ENCODE measurements at places on chromosomes 13 and 19.

GRCh38 chr19:35347171-35347929, at the start of gene FFAR1:
TSS of gene FFAR1 (plus strand) at chr19:35347902. CDS start at chr19:35351552, 3,650 bp downstream.
- DNase-seq: no peak

GRCh38 chr13:72728290-72728605, 525 bp downstream of the BORA start:
- DNase-seq: no peak

GRCh38 chr19:1259876-1260748, 9.0 kb upstream of the CIRBP start:
- DNase-seq: no peak

GRCh38 chr19:51148580-51148979, 6.5 kb downstream of the SIGLEC7 start:
- DNase-seq: no peak

DNA sequence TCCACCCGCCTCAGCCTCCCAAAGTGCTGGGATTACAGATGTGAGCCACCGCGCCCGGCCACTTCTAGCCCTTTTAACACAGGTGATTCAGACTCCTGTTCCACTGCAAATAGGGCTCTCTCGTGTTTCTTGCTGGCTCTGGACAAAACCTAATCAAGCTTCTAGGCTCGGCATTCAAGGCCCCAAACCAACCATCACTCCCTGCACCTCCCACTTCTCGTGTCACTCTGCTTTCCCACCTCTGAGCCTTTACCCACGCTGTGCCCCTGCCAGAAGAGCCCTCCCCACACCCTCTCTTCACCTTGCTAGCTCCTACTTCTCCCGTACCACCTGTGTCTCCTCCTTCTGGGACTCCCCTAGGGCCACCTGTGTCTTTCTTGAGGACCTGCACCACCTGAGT, 19.8 kb downstream of the KANK2 start:
- DNase-seq: no peak

- no peak for DNase-seq
Observed at GRCh38 chr13:55816976-55817601, 1323.6 kb upstream of the PRR20A start.

DNA sequence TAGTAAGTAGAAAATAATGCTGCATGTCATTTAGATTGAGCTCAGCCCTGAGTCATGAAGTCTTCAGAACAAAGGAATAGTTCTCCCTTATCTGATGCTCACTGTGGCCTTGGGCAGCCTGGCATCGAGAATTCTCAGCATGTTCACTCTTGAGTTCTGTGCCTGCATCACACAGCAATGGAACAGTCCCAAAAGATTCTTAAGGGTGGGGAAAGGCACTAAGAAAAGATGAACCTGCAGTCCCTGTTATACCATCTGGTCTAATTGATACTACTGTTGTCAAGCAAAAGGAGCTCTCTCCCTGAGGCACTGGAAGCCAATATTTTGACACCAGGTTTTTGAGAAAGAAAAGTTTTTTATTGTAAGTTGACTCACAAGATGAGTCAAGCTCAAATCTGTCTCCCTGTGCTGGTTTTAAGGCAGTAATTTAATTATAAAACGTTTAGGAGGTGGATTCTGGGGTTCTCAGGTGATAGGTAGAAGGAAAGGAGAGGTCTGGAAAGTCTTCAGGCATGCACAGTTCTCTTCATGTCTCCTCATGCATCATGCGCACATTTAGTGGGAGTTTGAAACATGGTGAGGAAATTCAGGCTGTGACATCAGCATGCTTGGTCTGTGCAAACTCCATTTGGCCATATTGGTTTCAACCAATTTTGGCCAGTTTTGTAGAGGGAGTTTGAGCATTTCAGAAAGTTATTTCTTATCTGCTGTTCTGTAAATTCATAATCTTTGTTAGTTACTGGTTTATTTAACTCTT, 38.1 kb upstream of the ZNF766 start:
- no peak for DNase-seq

GRCh38 chr13:30529085-30529834, 63.5 kb upstream of the HMGB1 start:
- no peak for DNase-seq

GRCh38 chr13:33184530-33184929, 101.0 kb downstream of the STARD13 start:
- no peak for DNase-seq

- DNase-seq: no peak
Observed at GRCh38 chr13:47038188-47038587, 141.3 kb upstream of the HTR2A start.

GRCh38 chr13:111398196-111398595, 77.8 kb downstream of the TEX29 start:
- no peak for DNase-seq

GRCh38 chr19:17069193-17069592, 6.1 kb downstream of the HAUS8 start:
- no peak for DNase-seq

GRCh38 chr13:30898070-30898469, 8.0 kb upstream of the MEDAG start:
- DNase-seq: no peak

DNA sequence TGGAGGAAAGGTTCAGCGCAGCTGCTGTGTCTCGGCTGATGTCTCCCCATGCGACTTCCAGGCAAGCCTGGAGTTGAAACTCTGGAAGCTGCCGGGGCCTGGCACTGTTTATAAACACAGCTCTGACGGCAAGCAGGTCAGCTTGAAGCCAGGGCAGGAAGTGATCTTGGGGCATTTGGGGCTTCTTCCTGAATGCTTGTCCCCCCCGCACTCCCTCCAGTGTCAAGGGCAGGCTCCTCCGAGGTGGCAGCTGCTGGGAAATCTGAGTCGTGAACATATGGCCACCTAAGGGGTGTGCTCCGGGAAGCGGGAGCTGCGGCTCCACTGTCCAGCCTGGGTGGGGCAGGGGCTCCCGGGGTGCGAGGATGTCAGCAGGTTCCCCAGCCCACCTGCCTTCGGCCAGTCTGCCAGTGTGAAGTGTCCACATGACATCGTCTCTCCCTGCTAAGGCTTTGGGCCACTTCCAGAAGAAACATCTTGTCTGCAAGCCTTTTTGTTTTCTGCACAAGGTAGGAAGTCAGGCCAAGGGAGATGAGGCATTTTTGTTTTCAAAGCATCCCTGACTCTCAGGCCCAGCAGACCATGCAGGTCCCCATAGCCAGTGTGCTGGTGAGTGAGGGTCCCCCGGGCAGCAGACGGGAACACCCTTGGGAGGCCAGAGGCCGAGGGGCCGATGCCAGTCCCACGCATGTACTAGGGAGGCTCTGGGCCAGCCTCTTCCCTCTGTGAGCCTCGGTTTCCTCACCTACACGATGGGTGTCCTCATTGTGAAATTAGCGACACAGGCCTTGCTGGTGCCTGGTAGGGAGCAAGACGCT, 2.7 kb downstream of the PIAS4 start:
- no peak for DNase-seq

- DNase-seq: no peak
Observed at GRCh38 chr13:78040205-78040830, 121.7 kb upstream of the EDNRB start.

DNA sequence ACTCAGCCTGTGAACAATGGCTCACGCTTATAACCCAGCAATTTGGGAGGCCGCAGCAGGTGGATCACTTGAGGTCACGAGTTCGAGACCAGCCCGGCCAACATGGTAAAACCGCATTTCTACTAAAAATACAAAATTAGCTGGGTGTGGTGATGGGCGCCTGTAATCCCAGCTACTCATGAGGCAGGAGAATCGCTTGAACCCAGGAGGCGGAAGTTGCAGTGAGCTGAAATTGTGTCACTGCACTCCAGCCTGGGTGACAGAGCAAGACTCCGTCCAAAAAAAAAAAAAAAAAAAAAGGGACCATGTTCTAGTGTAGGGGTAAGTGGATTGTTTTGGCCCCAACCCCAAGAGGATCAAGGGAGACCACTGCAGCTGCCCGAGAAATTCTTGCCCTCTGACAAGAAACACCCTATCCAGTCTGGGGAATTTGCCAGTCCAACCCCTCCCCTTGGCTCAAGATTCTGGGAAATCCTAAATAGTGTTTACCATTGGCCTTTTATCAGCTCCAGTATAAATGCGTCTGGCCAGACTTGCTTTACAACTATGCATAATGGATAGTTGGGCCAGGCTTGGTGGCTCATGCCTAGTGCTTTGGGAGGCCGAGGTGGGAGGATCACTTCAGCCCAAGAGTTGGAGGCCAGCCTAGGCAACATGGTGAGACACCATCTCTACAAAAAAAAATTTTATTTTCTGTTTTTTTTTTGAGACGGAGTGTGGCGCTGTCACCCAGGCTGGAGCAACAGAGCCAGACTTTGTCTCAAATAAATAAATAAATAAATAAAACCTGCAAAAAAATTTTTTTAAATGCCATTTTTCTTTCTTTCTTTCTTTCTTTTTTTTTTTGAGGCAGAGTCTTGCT, 5.1 kb upstream of the DHDH start:
- DNase-seq: no peak

DNA sequence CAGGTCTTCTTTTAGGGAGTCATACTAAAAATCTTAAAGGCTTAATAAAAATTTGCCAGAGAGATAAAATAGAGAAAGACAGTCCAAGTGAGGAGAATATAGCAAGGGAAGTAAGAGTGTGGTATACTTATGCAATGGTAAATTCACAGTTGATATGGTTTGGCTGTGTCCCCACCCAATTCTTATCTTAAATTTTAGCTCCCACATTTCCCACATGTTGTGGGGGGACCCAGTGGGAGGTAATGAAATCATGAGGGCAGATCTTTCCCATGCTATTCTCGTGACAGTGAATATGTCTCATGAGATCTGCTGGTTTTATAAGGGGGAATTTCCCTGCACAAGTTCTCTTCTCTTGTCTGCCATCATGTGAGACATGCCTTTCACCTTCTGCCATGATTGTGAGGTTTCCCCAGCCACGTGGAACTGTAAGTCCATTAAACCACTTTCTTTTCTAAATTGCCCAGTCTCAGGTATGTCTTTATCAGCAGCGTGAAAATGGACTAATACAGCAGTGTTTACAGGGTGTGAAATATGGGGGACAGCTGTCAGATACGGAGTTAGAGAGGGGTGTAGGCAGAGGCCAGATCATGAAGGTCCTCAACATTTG, 115.4 kb downstream of the UGGT2 start:
- no peak for DNase-seq

DNA sequence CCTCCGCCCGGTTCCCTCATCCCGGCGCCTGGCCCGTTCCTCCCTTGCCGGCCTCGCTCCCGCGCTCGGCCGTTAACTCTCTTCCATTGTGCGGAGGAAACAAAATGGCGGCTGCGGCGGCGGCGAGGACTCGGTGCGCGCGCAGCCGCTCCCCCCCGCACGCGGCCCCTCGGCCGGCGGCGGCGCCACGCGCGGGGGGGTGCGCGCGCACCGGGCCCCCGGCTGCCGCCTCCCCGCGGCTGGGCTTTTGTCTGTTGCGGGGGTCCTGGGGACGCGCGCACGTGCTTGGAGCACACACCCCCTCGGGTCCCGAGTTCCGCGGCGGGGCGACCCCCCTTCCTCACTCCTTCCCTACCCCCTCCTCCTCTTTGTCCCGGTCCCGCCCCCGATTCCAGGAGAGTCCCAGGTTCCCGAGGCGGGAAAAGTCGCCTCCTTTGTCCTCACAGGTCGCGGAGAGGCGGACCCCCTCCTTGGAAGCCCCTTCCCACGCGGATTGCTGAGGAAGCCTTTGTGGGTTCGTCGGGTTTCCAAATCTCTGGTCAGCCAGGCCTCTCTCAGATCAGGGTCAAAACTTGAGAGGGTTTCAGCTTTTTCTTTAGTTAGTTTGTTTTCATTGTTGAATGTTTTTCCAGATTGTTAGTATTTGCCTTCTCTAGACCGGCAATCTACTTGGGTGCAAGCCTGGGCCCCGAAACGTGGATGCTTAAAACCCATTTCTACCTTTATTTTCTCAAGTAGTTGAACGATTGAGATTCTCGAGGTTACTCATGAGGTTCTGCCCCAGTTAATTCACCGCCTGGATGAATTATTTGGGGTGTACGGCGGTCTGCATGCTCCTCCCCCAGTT, 687 bp downstream of the ILF3 start:
- DNase-seq: no peak

DNA sequence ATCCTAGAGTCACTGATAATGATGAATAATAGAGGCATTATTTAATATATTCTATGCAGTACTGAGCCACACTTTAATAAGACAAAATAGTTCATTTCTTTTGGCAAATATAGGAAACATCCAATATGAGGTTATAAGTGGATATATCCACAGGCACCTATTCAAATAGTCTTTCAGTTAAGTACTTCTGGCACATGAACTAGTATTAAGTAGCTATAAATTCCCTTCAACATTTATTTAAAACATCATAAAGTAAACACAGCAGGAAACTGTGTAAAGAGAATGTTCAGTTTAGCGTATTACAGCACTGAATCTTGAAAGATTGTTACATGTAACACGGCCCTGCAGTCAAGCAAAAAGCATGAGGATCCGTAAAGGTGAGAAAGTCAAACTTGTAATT, 463.3 kb upstream of the KLF12 start:
- no peak for DNase-seq

Measured in stimulated activated CD8-positive, alpha-beta memory T cell treated with anti-CD3 and anti-CD28 coated beads, Interleukin-15, amount 100 ng/mL, for 4 hours (primary cell).